ENCODE measurements at places on chromosomes 3 and 15.

DNA sequence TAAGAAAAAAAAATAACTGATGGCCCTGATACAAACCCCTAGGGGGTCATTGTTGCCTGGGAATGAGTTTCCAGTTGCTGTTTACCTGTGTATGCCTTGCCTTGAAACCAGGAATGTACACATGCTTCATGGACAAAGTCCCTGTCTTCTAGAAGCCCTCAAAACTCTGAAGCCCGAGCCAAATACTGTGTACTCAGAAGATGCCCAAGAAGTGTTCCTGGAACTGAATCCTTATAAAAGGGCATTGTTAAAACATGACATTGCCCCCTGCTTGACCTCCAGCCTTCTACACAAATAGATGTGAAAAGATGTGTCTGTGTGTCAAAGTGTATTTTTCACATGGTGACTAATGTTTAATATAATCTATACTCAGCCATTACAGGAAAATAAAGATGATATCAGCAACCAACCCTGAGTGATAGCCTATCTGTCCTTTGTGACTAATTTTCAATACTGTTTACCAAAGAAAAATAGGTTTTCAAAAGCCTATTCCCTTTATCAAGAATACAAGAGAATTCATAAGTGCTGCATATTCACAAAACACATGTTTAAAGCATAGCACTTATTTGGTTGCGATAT, 325.9 kb downstream of the MECOM start:
- DNase-seq: no peak

DNA sequence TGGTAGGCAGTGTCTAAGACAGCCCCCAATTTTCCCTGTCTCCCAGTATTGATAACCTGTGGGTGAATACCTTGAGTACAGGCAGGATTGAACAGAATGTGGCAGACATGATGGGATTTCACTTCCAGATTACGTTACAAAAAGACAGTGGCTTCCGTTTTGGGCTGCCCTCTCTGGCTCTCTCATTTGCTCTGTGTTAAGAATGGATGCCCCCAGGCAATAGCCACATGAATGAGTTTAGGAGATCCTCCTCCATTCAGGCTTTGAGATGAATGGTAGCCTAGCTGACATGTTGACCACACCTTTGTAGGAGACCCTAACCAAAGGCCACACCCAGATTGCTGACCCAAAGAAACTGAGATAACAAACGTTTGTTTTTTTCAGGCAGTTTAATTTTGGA, 34.3 kb downstream of the UBXN7 start:
- DNase-seq: no peak

GRCh38 chr3:189766416-189766815, 135.2 kb downstream of the TP63 start:
- DNase-seq: no peak

DNA sequence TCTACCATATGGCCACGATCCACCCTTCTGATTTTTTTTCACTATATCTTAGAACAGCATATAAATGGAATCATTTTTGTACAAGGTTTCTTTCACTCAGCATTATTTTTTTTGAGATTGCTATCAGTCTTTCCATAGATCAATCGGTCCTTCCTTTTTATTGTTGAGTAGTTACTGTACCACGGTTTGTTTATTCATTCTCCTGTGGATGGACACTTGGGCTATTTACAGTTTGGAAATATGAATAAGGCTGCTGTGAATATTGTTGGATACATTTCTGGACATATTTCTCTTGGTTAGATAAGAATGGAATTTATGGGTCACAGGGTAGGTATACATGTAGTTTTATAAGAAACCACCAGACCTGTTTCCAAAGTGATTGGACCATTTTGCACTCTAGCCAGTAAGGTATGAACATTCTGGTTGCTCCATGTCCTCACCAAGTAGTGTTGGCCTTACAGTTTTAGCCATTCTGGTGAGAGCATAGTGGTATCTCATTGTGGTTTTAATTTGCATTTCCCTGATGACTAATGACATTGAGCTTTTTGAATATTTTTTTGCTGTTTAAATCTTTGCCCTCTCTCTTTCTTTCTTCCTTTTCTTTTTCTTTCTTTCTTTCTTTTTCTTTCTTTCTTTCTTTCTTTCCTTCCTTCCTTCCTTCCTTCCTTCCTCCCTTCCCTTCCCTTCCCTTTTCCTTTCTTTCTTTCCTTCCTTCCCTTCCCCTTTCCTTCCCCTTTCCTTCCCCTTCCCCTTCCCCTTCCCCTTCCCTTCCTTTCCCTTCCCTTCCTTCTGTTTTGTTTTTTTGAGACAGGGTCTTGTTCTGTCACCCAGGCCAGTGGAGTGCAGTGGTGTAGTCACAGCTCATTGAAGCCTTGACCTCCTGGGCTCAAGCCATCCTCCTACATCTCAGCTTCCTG, 49.2 kb downstream of the LRRK1 start:
- DNase-seq: no peak

- DNase-seq: peak; percentile 22
Observed at GRCh38 chr3:52014613-52015012, 18.9 kb upstream of the RPL29 start.

GRCh38 chr3:134816623-134817022, 21.6 kb downstream of the EPHB1 start:
- DNase-seq: no peak

- no peak for DNase-seq
Observed at GRCh38 chr3:178750639-178751300, 214.5 kb downstream of the KCNMB2 start.

- DNase-seq: peak; percentile 36
Observed at GRCh38 chr15:81049835-81050234, 49.1 kb downstream of the TLNRD1 start.

GRCh38 chr3:129195731-129196256, 12.1 kb upstream of the CNBP start:
- no peak for DNase-seq

DNA sequence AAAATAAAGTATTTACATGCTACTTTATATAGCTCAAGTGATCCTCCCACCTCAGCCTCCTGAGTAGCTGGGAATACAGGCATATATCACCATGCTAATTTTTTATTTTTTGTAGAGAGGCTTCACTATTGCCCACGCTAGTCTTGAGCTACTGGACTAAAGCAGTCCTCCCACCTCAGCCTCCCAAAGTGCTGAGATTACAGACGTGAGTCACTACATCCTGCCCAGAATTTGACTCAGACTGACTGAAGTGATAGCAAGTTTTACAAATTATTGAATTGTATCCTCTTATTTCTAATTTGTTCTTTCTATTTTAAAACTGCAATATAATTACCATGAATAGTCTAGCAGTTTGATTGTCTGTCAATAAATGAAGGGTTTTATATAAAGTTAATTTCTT, 210.3 kb upstream of the CGNL1 start:
- DNase-seq: no peak

DNA sequence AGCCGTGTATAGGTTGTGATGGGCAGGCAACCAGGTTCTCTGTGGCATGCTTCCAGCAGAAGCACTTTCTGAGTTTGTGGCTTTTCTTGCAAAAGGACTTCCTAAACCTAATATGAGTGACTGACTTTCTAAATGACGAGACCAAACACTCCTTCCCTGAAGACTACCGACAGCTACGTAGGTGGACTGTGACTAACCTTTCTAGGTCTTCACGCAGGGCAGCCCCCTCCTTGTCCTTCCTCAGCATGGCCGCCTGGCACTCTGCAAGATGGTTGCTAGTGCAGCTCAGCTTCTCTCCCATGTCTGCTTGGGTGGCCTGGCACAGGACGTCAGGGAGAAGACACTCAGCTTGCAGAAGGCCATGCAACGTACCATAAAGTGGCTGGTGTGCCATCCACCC, 20.9 kb downstream of the CXCR6 start:
- no peak for DNase-seq

DNA sequence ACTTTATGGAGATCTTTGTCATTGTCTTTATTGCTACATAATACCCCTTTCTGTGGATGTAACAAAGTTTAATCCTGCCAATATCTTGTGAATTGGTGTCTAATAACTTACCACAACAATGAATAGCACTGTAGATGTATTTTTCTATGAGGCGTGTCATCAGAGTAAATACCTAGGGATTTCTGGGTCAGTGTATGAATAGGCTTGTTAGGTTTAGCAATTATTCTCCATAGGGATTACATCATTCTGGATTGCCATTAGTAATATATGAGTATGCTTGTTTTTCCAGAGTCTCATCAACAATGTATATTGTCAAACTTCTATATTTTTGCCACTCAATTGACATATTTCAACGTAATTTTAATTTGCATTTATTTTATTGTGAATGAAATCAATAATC, 67.9 kb downstream of the UNC13C start:
- DNase-seq: no peak

- DNase-seq: no peak
Observed at GRCh38 chr3:186105543-186105942, 3.3 kb downstream of the ETV5 start.

- no peak for DNase-seq
Observed at GRCh38 chr3:119326976-119327375, 32.8 kb downstream of the ARHGAP31 start.

DNA sequence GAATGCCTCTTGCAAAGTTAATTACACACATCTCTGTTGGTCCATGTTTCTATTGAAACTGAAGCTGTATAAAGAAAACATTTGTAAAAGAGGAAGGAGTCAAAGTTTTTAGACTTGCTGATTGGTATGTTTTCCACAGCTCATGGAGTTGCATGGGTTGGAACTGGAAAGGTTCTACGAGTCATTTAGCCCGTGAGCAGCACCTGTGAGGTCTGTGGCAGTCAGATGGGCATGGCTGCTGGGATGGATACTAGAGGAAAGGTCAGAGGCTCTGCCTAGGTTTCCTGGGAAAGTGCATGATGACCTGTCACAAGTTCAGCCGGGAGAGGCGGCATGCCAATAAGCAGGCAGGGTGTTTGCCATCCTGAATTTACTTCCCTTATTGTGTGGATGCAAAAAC, 155.4 kb downstream of the CACNA1D start:
- DNase-seq: no peak

DNA sequence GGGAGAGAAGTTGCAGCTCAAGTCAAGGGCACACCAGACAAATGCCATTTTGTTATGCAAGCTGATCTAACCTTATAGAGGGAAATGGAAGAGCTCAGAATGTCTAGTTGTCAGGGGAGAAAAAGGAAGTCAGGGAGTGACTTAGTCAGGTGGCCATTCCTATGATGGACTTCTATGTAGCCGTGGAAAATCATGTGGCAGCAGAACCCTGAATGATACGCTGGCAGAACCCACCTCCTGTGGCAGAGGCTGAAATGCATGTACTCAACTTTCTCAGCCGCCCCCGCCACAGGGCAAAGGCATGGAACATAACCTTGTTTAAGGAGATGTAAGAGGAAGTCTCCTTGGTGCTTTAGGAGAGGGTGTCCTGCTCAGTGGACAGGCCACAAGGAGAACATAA, 37.7 kb upstream of the PARL start:
- no peak for DNase-seq

- DNase-seq: no peak
Observed at GRCh38 chr3:114745322-114746240, 401.5 kb downstream of the ZBTB20 start.

GRCh38 chr3:148879256-148879655, 14.2 kb downstream of the CPA3 start:
- no peak for DNase-seq

GRCh38 chr3:186536883-186537844, 7.0 kb downstream of the CRYGS start:
- no peak for DNase-seq

- DNase-seq: no peak
Observed at GRCh38 chr3:189275852-189276251, 104.1 kb downstream of the TPRG1 start.

GRCh38 chr3:128353991-128354687, 112.6 kb downstream of the DNAJB8 start:
- no peak for DNase-seq

DNA sequence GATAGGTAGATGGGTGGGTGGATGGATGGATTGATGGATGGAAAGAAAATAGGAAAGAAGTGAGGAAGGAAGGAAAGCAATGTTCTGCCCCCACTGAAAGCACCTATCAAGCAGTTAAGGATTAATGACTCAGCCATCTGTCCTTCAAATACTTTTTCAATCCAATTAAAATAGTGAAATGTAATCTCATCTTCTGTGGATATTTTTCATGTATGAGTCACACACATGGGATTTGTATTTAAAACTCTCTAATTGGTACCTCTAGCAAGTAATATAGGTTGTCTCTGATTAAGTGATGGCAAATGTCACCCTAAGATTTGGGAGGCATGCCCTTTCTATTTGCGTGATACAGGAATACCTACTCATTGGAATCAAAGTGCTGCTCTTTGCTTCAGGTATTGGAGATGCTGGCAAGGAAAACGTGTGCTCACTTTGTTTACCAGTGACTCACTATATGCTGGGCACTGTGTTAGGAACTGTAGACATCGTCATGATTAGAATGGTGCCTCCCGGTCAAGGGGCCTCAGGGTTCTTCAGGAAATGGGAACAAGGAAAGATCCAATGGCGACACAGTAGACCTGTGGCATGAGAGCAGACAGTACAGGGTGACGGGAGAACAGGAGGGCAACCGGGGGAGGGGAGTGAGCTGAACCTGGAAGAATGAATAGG, 230.1 kb downstream of the CLSTN2 start:
- peak; percentile 81 for DNase-seq

DNA sequence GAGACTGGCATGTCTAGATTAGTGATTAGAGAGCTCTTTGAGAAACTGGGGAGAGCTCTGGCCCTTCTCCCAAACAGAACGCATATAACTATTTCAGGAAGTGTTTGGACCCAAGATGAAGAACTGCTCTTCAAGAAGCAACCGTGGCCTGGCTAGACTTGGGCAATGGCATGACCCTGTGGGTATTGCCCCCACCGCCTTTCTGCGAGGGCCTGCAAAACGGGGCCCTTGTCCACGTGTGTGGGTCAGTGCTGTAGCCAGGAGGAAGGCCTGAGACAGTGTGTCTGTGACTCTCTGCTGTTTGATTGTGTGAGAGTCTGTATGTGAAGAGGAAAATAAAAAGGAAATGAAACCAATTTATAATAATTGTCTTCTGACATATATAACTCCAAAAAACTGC, 42.5 kb downstream of the EEFSEC start:
- no peak for DNase-seq

GRCh38 chr15:100123611-100124010, 218.2 kb downstream of the ADAMTS17 start:
- no peak for DNase-seq

Measured in NCI-H524 (cell line).